ENCODE measurements at places on chromosomes 12 and 14. TPM values are rescaled to one million over a fixed set of nuclear protein-coding genes. Genes with fewer than 3 reads are reported as not detected.

DNA sequence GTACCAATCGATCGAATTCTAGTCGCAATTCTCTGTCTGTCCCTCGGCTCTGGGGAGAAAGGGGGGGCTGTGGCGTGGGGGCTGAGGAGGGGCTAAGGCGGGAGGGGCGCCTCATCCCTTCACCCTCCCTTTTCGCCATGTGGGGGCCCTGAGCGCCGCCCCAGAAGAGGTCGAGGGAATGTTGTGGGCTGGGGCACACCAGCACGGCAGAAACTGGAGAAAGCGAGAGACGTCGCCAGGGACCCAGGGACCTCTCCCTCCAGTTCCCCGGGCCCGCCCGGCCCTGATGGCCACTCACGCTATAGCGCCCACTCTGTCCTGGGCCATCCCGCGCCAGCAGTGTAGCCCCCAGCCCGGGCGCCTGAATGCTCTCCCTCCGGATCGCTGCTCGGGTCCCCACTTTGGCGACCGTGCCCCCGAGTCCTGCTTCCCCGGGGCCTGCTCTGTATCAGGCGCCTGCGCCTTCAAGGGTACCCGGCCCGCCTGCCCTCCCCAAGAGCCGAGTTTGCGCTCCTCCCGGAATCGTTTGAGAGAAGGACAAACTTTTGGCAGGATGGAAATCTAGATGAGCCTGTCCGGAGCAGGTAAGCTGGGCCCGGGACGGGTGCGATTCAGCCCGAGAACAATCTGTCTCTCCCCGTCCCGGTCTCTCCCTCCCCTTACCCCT lies 62.6 kb downstream of the SMUG1 start:
- H3K27ac ChIP-seq, result peak overlapping the region; percentile 39
- H3K4me1 ChIP-seq, result peaks cover 10% of the 10 kb centered on the region
- DNase-seq, result peak; percentile 64
- peak overlapping the region; percentile 71 for H3K4me3 ChIP-seq
- H3K36me3 ChIP-seq, result no peaks in the 10 kb centered on the region

The VWF gene
- 19.9 TPM for total RNA-seq

GRCh38 chr14:93906341-93907329 lies 20.5 kb upstream of the FAM181A start:
- peak; percentile 81 for DNase-seq
- H3K27me3 ChIP-seq, result no peaks in the 10 kb centered on the region
- no peak overlapping the region for H3K27ac ChIP-seq

The NFE2 gene
- total RNA-seq, result not detected

DNA sequence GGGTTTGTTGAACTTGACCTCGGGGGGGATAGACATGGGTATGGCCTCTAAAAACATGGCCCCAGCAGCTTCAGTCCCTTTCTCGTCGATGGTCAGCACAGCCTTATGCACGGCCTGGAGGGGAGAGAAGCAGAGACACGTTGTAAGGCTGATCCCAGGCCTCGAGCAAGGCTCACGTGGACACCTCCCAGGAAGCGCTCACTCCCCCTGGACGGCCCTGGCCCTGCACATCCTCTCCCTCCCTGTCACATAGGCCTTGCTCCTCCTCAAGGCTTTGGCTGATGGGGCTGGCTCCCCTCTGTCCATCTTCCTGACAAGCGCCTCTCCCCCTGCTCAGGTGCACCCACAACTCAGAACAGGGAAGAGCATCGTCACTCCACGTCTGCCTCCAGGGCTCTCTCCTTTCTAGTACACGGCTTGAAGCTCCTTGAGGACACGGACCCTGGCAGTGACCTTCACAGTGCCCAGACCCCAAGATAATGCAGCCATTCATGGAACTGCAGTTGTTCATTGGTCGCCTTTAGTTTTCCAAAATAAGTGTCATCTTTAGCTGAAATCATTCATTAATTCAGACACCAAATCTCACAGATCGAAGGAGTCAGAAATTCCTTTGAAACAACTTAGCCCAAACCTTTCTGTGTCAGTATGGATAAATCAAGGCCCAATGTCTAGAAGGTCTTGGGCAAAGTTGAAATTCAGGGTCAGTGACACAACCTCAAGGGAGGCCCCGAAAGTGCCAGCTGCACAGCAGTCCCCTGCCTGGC lies 9.7 kb downstream of the SERPINA1 start:
- no peaks in the 10 kb centered on the region for H3K36me3 ChIP-seq
- H3K27ac ChIP-seq, result no peak overlapping the region
- DNase-seq, result no peak
- H3K4me3 ChIP-seq, result no peak overlapping the region
- H3K27me3 ChIP-seq, result no peaks in the 10 kb centered on the region

DNA sequence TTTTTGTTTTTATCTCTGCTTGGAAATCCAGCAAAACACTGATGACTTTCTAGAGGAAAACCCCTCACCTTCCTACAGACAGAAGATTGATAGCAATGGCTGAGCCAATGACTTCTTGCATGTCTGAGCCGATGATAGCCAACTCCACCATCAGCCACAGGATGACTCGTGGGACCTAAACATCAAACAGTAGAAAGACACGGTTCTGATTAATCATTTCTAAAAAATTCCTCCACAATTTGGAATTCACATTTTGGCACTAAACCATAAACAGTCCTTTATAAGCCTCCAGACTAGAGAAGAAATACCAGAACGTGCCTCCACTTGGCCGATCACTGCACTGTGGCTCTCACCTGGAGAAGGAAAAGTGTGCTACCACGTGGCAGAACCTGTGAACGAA lies 25.9 kb downstream of the SLC11A2 start:
- no peak for DNase-seq
- H3K27ac ChIP-seq, result no peak overlapping the region
- H3K36me3 ChIP-seq, result peaks cover 63% of the 10 kb centered on the region
- H3K4me1 ChIP-seq, result peaks cover 6% of the 10 kb centered on the region
- H3K4me3 ChIP-seq, result no peak overlapping the region

The B4GALNT3 gene
- total RNA-seq, result 28.1 TPM

- no peak overlapping the region for H3K27ac ChIP-seq
- H3K27me3 ChIP-seq, result peaks cover 7% of the 10 kb centered on the region
- no peaks in the 10 kb centered on the region for H3K36me3 ChIP-seq
- no peak overlapping the region for H3K4me3 ChIP-seq
- no peak for DNase-seq
- no peaks in the 10 kb centered on the region for H3K4me1 ChIP-seq
Observed at GRCh38 chr12:85466890-85467289, 186.9 kb downstream of the ALX1 start.

The CLEC7A gene
- 3.3 TPM for total RNA-seq

The ADAM21 gene
- 1.0 TPM for total RNA-seq

GRCh38 chr14:48974994-48975393 lies 611.2 kb downstream of the RPS29 start:
- H3K27ac ChIP-seq, result no peak overlapping the region
- H3K36me3 ChIP-seq, result no peaks in the 10 kb centered on the region
- H3K27me3 ChIP-seq, result no peaks in the 10 kb centered on the region
- no peaks in the 10 kb centered on the region for H3K4me1 ChIP-seq
- H3K4me3 ChIP-seq, result no peak overlapping the region

- H3K27ac ChIP-seq, result no peak overlapping the region
- no peak overlapping the region for H3K4me3 ChIP-seq
- H3K4me1 ChIP-seq, result no peaks in the 10 kb centered on the region
- peaks cover 11% of the 10 kb centered on the region for H3K27me3 ChIP-seq
- DNase-seq, result no peak
Observed at GRCh38 chr12:111120578-111120977, 200.2 kb upstream of the MYL2 start.

DNA sequence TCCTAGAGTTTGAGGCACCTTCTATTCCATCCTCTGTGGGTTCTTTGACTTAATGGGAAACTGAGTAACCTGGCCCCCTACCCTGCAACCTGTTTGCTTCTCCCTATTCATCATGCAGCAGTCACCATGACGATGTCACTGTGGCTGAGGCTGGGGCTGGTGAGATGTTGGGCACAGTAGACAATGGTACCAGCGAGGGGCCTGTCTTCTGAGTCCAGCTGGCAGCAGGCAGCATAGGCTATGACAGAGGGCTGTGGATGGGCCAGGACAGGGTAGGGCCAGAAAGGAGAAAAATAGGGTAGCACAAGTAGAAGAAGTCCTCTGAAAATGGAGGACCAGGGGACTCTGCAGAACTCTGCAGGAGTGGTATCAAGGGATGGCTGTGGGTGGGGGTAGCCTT lies 2.0 kb downstream of the CIROP start:
- no peak overlapping the region for H3K4me3 ChIP-seq
- H3K27ac ChIP-seq, result no peak overlapping the region
- H3K27me3 ChIP-seq, result no peaks in the 10 kb centered on the region
- H3K4me1 ChIP-seq, result peaks cover 16% of the 10 kb centered on the region
- H3K36me3 ChIP-seq, result peaks cover 14% of the 10 kb centered on the region

The MSRB3 gene
- 14.5 TPM for total RNA-seq

DNA sequence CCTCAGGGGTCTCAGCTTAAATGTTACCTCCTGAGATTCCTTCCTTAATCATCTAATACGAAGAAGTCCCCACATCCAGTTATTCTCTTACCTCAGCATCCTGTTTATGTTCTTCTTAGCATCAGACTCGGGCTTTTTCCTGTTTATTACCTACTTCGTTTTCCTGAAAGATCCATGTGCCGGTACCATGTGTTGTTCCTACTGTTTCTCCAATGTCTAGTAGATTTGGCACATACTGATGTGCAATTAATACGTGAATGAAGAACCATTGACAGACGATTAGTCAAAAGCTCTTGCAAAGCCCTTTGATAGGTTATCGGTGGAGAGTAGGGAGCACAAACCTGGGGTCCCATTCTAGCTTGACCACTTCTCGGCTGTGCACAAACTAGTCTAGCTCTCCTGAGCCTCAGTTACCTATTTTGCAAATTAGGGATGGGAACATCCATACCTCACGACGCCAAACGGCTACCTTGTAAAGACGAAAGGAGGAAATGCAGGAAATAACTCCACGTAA lies 735 bp upstream of the MAPKAPK5 start:
- H3K27ac ChIP-seq, result peak overlapping the region; percentile 86
- no peaks in the 10 kb centered on the region for H3K36me3 ChIP-seq
- no peak for DNase-seq
- no peaks in the 10 kb centered on the region for H3K27me3 ChIP-seq
- peak overlapping the region; percentile 62 for H3K4me3 ChIP-seq

- no peaks in the 10 kb centered on the region for H3K27me3 ChIP-seq
- H3K36me3 ChIP-seq, result no peaks in the 10 kb centered on the region
- H3K4me1 ChIP-seq, result peaks cover 23% of the 10 kb centered on the region
- peak overlapping the region; percentile 85 for H3K4me3 ChIP-seq
- DNase-seq, result peak; percentile 63
- H3K27ac ChIP-seq, result peak overlapping the region; percentile 94
Observed at GRCh38 chr12:56267443-56268071, 815 bp downstream of the COQ10A start.

Data from adrenal gland (tissue), 19 donors.